ENCODE measurements at places on chromosomes 1 and 21.

DNA sequence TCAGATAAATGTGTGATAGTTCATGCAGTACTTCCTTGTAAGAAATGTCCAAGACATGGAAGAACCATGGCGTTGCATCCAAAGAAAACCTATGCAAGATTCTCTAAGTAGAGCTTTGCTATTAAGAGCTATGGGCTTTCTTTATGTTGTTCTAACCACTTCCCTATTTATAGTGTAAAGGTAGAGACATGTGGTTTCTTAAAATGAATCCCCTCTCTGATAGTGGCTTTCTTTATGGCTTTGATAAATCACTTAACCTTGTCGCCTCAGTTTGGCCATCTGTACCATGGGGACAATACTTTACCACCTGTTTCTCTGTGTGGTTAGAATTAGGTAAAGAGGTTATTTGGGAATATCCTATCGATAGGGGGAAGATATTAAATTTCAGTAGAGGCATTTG is 305.5 kb downstream of the NFIA start:
- DNase-seq: no peak

DNA sequence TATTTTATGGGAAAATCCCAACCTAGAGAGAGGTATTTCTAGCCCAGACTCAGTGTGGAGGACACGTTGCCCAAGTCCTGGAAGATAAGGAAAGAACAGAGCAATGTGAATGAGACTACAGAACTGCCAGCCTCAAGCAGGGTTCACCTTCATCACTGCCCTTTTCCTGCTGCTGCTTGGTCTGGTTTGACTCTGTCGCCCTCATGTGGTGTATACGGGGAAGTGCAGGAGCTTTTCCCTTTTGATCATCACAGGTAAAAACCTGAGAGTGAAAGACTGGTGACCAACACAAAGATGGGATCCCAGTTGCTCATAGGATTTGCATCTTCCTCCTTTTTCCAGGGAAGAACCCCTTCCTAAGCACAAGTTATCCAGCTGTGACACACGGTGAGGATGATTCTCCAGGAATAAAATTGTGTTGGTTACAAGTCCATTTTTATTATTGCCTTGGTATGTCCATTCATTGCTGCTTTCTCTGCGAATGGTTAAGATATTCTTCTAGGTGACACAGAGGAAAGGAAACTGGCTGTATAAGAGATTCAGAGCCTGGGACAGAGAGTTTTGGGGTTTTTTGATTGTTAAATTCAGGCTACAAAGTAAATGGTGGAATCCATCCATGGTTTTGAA is 89.5 kb upstream of the CD53 start:
- peak; percentile 28 for DNase-seq

- no peak for DNase-seq
Observed at GRCh38 chr1:109395602-109396512, 1.9 kb downstream of the SORT1 start.

GRCh38 chr1:117886101-117886795 is 43.2 kb downstream of the GDAP2 start:
- DNase-seq: no peak

DNA sequence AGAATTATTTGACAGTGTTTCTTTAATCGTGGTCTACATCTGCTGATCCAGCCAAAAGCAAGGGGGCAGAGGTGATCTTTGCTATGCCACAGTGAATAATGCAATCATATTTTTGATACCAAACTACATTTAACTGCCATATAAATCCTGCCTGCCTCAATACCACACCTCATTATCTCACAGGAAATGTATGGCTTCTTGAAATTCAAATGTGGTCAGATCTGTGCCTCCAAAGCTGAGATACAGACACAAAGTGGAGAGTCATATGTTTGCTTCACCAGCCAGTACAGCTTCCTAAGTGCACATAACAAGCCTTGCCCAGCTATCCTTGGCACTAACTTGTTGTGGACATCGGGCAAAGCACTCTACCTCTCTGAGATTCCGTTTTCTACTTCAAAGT is 250.0 kb upstream of the NFIA start:
- DNase-seq: no peak

DNA sequence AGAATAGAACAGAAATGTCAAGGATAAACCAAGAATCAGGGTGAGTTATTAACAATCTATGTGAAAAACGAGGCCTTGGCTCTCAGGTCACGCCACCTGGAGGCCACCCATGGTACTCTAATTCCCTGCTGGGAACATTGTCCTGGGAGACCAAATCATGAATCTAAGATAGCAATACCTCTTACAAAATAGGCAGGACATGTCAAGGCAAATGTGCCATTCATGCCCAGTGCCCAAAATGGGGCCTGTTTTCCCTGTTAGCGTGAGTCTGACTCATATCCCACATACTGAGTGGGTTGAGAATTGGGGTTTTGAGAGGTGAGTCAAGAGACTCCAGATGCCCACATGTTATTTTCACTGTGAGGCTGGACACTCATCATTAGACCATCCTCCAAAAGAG is 380.8 kb downstream of the HHIPL2 start:
- no peak for DNase-seq

DNA sequence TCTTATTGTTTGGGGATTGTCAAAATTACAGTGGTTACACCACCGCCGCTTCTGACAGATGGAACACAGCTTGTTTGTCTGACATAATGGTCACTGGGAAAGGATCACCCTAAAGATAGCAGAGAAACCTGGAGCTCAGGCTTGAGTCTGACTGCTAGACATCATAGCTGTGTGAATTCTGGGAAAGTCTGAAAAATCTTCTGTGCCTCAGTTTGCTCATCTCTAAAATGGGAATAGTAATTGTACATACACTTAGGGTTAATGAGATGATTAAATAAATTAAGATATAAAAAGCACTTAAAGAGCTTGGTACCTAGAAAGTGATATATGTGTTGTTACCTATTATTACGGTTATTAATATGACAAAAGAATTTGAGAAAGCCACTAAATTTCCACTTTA is 39.7 kb upstream of the NRIP1 start:
- DNase-seq: no peak

Data from stimulated activated CD8-positive, alpha-beta memory T cell treated with anti-CD3 and anti-CD28 coated beads, Interleukin-2, amount 100 ng/mL, for 1 hour (primary cell).